Right lung (tissue), 10 donors: ENCODE measurements at places on chromosomes 3 and 15. TPM values are rescaled to one million over a fixed set of nuclear protein-coding genes. Genes with fewer than 3 reads are reported as not detected.

LRCH3 gene
- polyA plus RNA-seq: 50.0 TPM

RTP1 gene
- polyA plus RNA-seq: not detected

ISLR gene
- 57.8 TPM for polyA plus RNA-seq

CFAP100 gene
- 7.9 TPM for polyA plus RNA-seq
